Aorta (tissue), 5 donors: ENCODE measurements at places on chromosomes 4 and X. TPM values are rescaled to one million over a fixed set of nuclear protein-coding genes. Genes with fewer than 3 reads are reported as not detected.

GRCh38 chrX:73855546-73855945 is 292.5 kb downstream of the CHIC1 start:
- DNase-seq, result no peak

DNA sequence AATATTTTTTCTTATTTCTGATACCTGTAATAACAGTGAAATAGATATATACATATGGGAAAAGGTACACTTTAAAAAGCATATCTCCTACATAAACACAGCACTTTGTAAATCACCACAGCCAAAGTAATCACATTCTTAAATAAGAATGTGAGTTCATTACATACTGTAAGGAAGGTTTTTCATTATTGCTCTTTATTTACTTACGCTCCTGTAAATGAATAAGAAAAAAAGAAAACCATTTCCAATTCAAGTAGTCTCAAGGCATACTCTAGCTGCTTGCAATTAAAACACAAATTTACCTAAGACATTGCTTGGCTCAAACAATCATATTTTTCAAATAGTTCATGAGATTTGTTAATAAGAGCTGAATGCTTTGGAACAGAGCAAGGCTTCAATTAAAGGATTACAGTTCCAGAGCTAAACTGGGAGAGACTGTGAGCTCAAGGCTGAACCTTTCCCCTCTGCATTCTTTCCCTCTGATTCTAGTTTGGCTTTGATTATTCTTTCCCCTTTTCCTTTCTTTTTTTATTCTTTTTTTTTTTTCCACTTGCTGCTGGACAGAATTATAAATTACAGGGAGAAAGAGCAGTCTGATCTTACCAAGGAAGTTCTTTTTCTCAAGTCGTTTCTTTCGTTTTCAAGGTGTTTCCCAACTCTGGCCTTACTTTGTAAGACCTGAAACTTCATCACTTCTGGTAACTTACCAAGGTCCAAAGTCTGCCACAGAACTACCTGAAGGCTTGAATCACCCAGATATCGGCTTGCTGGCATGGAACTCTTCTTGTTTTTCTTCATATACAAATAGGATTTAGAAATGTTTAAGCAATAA is 278.3 kb downstream of the INPP4B start:
- no peak for DNase-seq

DNA sequence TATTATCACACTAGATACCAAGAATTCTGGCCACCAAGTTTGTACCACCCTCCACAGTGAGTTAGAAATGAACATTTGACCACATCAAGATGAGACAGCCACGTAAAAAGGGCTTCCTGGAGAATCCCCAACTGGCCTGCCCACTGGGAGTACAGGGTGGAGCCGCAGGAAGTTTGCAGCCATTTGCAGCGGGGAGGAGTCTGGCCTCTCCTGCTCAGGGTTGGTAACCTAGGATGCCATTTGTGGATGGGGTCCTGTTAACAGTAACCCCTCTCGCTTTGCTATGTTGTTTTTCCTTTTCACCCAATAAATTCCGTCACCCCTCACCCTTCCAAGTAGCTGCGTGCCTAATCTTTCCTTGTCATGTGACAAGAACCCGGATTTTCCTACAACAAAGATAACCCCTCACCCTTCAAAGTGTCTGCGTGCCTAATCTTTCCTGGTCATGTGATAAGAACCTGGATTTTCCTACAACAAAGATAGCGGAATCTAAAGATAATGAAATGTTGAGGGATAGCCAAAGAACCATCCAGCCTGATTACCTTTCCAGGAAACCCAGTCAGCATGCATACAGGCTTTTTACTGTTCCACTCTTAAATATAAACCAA is 245.4 kb downstream of the NAF1 start:
- DNase-seq, result no peak

- peak; percentile 49 for DNase-seq
Measured at GRCh38 chrX:12790885-12791256, 341 bp upstream of the PRPS2 start.

DNA sequence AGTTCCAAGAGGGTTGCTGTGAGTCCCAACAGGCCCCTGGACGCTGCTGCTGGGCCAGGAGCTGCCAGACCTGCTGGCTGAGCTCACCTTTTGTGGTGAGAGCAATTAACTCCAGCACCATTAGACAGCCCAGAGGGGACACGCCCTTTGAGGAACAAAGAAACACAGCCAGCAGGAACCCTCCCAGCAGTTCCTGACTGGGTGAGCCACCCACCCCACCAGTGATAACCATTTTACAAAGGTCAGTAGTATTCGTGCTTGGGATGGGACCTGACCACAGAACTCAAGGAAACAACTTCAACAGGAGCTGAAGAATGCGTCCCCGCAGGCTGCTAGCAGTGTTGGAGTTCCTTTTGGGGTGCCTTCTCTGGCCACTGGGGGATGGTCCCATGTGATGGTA is 38.8 kb upstream of the AFAP1 start:
- DNase-seq, result peak; percentile 29

DNA sequence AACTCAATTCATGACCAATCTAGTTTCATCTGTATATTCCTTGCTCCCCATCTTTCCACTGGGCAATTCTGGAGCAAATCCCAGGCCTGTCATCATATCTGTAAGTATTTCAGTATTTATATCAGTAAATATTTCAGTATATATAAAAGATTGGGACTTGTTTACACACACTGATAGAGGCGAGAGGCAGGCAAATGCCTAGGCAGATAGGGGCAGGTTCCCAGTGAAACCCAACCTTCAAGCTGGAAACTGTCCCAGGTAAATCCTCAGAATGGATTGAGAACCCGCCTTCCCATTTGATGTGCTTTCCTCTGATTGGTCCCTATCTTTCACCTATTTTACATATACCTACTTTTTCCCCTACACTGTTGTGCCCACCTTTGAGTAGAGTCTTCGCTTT is 23.8 kb upstream of the TBC1D1 start:
- DNase-seq, result no peak

GRCh38 chr4:182680234-182680653 is 236.9 kb downstream of the DCTD start:
- DNase-seq, result no peak

DNA sequence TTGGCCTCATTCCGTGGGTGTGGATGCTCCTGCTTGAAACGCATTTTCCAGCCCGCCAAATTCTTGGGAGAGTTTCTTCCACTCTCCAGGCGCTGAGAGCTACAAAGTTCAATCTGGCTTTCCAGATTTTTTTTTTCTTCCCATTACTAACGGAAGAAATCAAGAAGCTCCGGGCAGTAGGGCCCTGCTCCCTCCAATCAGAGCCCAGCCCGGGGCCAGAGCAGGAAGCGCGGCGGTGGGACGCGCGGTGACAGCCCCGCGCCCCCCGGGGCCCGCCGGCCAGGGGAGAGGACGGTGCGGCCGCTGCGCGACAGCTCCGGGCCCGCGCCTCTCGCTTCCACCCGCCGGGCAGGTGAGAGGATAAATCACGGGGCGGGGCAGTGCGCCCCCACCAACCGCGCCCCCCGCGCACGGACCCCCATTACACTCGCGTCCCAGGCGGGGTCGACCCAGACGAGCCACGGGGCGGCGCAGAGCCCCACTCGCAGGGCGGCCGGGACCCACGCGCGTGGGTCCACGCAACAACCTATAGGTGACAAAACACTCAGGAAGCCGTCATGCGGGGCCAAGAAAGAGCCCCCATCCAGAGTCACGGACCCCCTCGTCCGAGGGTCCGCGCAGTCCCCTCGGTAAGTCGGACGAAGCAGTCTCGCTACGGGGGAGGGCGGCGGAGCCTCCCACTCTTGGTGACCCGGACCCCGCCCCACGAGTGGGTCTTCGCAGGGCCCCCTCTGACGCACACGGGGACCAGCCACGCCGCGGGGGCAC is 868 bp downstream of the AFAP1 start:
- peak; percentile 82 for DNase-seq

GRCh38 chrX:110145854-110146253 is 142.9 kb downstream of the TMEM164 start:
- no peak for DNase-seq

DNA sequence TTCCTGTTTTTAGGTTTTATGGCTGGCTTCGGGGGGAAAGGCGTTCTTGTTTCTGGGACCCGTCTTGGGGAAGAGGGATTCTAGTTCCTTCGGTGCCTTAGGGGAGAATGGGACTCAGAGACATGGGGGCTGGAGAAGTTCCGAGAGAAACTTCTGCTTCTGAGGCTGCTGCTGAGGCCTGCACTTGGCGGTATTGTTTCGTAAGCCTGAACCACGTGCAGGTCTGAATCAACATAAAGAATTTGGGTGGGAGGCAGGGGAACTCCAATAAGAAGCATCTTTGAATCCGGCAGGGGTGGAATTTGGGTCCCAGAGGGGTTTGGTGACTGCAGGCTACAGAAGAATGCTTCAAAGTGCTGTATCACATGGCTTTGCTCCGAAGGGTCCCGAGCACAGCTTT is 15.1 kb downstream of the XG start:
- no peak for DNase-seq

DNA sequence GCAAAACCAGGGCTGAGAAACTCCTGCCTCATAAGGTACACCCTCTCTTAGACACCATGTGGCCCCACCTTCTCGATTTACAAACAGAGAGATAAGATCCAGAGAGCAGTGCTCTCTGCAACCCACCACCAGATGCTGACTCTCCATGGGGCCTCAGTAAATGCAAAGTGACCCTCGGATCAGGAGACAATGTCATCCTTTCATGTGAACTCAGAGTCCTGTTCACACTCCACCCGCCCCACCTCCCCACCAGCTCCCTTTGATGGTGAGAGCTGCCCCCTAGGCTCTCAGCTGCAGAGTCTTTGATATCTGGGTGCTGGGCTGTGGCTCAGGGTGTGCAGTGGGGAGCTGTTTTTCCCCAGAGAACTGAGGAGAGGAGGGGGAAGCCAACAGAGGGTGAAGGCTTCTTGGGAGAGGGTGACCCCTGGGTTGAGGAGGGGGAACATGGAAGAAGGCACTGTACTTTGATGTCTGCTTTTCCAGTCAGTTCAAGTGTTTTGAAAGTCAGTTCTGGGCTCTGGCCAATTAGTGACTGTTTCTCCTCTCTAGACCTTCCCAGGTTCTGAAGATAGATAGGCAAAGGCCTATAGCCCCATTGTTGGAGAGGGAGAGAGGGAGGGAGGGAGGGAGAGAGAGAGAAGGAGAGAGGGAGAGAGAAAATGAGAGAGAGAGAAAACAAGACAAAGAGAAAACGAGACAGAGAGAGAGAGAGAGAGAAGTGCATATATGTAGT is 88.2 kb downstream of the SCD5 start:
- DNase-seq, result no peak

- no peak for DNase-seq
Measured at GRCh38 chr4:187208651-187209050, 485.0 kb upstream of the FAT1 start.

- DNase-seq, result no peak
Measured at GRCh38 chr4:67082746-67083145, 462.6 kb downstream of the CENPC start.

GRCh38 chrX:41733939-41734338 is 10.0 kb downstream of the GPR82 start:
- DNase-seq, result no peak

Gene PDGFRA
- 297 TPM for total RNA-seq

Gene SPARCL1
- total RNA-seq, result 1,343 TPM

Gene DSPP
- total RNA-seq, result not detected

Gene MAGEA8
- total RNA-seq, result not detected

Gene PROM1
- total RNA-seq, result 8.0 TPM

Gene C4orf50
- total RNA-seq, result 0.03 TPM

Gene P2RY4
- total RNA-seq, result 1.2 TPM

Gene GAGE1
- total RNA-seq, result not detected
